ENCODE measurements at places on chromosomes 2 and 18. TPM values are rescaled to one million over a fixed set of nuclear protein-coding genes. Genes with fewer than 3 reads are reported as not detected.
A peak's percentile ranks its signal among the peaks of the same experiment; 100 is the strongest.

DNA sequence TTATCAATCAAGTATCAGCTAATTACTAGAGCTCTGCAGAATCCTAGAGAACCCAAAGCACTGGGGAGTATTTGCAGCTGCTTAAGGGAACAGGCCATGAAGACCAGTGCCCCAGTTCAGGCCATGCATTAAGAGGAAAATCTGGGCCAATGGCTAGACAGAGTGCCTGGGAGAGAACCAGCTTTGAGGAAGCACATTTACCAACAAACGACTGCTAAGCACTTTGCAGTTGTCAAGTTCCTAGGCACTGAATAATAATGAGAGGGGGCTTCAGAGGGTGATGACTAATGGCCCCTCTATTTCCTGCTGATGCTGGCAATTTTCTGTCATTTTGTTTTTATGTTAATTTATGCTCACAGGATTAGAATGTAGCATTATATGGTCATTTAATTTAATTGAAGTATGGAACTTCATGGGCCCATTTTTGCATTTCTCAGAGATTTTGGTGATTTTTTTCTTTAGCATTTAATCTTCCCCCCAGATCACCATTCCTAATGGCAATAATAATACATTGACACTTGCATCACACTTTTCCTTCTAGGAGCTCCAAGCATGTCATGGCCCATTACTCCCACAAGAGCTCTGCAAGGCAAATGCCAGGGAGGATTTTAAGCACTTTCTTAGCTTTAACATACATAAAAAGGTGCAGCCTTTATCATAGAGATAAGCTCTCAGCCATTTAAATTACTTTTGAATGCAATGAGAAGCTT lies 147.7 kb upstream of the SPATS2L start:
- H3K4me3 ChIP-seq = no peak overlapping the region
- no peak overlapping the region for H3K27ac ChIP-seq
- H3K27me3 ChIP-seq = peaks cover 16% of the 10 kb centered on the region
- no peaks in the 10 kb centered on the region for H3K36me3 ChIP-seq
- peaks cover 31% of the 10 kb centered on the region for H3K4me1 ChIP-seq

GRCh38 chr2:189952536-189953109 lies 109.9 kb downstream of the MSTN start:
- no peak for DNase-seq
- H3K4me3 ChIP-seq = no peak overlapping the region
- no peaks in the 10 kb centered on the region for H3K27me3 ChIP-seq
- H3K36me3 ChIP-seq = no peaks in the 10 kb centered on the region

- H3K4me1 ChIP-seq = no peaks in the 10 kb centered on the region
- H3K27me3 ChIP-seq = no peaks in the 10 kb centered on the region
- H3K4me3 ChIP-seq = no peak overlapping the region
- H3K27ac ChIP-seq = no peak overlapping the region
Observed at GRCh38 chr2:194750926-194751325, 906.1 kb upstream of the SLC39A10 start.

- no peaks in the 10 kb centered on the region for H3K36me3 ChIP-seq
- peaks cover 38% of the 10 kb centered on the region for H3K4me1 ChIP-seq
- DNase-seq = no peak
- H3K4me3 ChIP-seq = no peak overlapping the region
Observed at GRCh38 chr18:58554404-58554803, 74.5 kb downstream of the ALPK2 start.

DNA sequence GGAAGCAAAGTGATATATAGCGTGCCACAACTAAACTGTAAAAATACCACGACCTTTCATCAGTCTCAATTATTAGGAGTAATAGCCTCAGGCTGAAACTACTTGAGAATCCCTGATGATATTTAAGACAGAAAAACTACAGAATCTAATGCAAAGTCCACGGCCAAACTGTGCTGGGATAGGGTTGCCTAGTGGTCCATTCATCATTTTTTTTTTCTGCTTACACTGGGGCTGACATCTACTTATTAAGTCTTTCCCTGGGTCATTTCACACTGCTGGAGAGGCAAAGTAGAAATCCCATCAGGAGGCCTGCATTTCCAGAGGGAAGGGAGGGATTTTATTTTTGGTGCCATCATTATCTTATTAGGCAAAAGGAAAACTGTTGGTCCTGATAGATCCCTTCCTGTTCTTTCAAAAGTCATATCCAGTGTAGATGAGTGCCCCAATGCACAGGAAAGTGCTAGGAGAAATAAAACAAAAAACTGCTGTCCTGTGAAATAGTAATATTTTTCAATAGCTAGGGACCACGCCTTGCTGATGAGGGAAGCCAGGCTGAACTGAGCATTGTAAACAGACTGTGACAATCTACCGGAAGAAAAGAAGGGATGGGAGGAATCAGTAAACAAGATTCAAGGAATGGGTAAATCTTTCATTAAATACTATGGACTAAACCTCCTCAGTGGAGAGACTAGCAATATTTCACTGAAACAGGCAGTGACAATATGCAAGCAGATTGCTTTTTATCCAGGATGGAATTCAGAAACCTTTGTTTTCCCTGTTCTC lies 644.3 kb downstream of the IRS1 start:
- H3K4me1 ChIP-seq = peaks cover 69% of the 10 kb centered on the region
- no peak overlapping the region for H3K4me3 ChIP-seq
- DNase-seq = no peak
- no peaks in the 10 kb centered on the region for H3K36me3 ChIP-seq

CFC1 gene
- not detected for polyA plus RNA-seq

RPL31 gene
- 3,582 TPM for polyA plus RNA-seq

DNA sequence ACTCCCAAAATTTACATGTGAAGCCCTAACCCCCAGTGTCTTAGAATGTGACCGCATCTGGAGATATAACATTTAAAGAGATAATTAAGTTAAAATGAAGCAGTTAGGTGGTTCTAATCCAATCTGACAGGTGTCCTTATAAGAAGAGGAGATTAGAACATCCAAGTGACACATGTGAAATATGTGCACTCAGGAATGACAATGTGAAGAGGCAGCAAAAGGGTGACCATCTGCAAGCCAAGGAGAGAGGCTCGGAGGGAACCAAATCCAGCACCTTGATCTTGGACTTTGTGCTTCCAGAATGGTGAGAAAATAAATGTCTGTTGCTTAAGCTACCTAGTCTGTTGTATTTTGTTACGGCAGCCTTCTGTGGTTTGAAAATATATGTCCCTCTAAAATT lies 165.4 kb downstream of the FIGN start:
- no peak for DNase-seq
- no peaks in the 10 kb centered on the region for H3K27me3 ChIP-seq
- H3K4me3 ChIP-seq = no peak overlapping the region
- no peak overlapping the region for H3K27ac ChIP-seq
- H3K36me3 ChIP-seq = no peaks in the 10 kb centered on the region

ZEB2 gene
- polyA plus RNA-seq = 0.10 TPM

CTAGE1 gene
- polyA plus RNA-seq = not detected

GRCh38 chr2:188395903-188396689 lies 104.4 kb downstream of the GULP1 start:
- no peak for DNase-seq
- no peak overlapping the region for H3K4me3 ChIP-seq
- no peaks in the 10 kb centered on the region for H3K27me3 ChIP-seq
- H3K27ac ChIP-seq = no peak overlapping the region
- H3K4me1 ChIP-seq = no peaks in the 10 kb centered on the region

DNA sequence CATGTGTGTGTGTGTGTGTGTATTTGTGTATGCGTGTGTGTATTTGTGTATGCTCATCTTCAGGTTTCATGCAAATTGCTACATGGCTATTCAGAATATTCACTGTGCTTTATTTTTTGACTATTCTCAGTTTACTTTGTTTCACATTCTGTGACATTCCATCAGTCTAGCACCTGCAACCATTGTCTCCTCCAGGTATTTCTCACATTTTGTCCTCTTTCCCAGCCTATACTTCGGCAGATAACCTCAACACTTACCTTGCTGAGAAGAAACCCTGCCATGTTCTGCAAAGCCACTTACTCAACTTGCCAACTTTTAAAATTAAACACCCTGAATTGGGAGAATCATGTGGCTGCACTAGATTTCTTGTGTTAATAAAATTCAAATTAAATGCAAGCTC lies 135.4 kb upstream of the REG3A start:
- no peaks in the 10 kb centered on the region for H3K4me1 ChIP-seq
- no peak for DNase-seq
- H3K27me3 ChIP-seq = no peaks in the 10 kb centered on the region
- H3K36me3 ChIP-seq = no peaks in the 10 kb centered on the region
- H3K27ac ChIP-seq = no peak overlapping the region
- H3K4me3 ChIP-seq = no peak overlapping the region

DNA sequence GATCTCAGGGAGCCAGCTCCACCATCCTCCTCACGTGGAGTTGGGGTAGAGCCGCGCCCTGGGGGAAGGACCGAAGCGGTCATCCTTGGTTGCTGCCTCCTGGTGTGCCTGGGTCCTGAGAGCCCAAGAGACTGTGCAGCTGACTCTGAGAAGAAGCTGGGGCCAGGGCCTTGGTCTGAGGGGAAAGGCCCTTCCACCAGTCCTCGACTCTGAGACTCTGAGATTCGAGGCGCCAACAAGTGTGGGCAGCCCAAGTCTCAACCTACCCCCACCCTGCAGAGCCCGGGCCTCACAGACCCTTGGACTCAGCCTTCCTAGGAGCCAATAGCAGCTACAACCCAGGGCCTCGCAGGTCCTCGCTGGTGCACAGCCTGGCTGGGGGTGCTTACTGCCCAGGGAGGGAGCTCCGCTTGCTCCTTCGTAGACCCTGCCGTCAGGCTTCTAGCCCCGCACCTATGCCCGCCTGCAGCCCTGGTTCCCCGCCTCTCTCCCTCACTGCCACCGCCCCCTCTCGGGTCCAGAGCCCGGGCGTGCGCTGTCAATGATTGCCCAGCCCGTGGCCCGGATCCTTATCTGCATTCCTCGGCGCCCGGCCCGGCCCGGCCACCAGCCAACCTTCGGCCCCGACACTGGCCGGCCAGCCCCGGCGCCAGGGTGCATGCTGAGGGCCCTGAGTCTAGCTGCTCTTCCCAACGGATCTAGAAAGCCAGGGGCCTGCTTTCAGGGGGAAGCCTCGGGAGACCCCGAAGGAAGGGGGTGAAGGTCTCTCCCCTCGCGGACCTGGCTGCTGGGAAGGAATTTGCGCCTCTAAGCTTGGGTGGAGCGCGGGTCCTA lies 2.0 kb downstream of the IHH start:
- H3K4me3 ChIP-seq = peak overlapping the region; percentile 30
- DNase-seq = peak; percentile 85

DNA sequence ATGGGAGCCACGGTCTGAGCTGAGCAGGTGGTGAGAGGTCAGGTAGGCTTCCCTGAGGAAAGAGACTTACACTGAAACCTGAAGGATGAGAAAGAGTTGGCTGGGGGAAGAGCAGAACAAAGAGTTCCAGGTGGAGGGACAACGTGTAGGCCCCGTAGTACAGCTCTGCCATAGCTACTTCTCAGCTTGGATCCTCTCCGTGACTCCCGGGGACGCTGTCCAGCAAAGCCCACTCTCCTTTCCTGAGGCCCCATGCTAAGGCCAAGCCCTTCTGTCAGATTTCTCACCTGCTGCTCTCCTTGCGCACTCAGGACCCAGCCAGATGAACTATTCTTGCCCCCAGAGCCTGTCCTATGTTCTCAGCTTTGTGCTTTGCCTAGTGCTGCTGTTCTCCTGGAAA lies 173.8 kb downstream of the GALNT1 start:
- no peak overlapping the region for H3K4me3 ChIP-seq
- no peaks in the 10 kb centered on the region for H3K36me3 ChIP-seq
- peaks cover 12% of the 10 kb centered on the region for H3K4me1 ChIP-seq
- peaks cover 27% of the 10 kb centered on the region for H3K27me3 ChIP-seq
- no peak for DNase-seq

- no peak for DNase-seq
- H3K4me1 ChIP-seq = no peaks in the 10 kb centered on the region
- H3K4me3 ChIP-seq = no peak overlapping the region
Observed at GRCh38 chr18:46759890-46760289, 3.0 kb upstream of the ST8SIA5 start.

GPBAR1 gene
- polyA plus RNA-seq = 0.09 TPM

DNA sequence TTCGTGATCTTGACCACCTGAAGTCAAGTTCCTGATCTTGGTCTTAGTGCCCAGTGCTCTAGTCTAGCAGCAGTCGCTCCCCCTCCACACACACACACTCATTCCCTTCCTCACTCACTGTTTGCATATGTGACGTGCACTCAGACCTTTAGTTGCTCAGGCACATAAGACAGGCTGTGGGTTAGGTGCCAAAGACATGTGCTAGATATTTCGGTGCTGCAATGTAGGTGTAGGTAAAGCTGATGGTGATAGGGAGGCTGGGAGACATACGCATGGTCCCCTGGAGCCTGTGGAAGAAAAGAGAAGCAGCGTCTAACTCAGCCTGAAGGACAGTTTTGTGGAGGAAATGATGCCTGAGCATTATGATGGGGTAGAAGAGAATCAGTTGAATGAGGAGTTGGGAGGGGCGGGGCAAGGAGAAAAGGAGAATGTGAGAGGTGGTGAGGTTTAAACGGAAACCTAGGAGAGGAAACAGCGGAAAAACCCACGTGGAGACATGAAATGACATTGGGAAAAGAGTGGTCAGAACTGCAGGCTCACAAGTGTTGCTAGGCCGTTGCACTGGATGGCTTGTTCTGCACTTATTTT lies 3.8 kb downstream of the TTC39C start:
- H3K36me3 ChIP-seq = no peaks in the 10 kb centered on the region
- H3K4me3 ChIP-seq = no peak overlapping the region
- peaks cover 6% of the 10 kb centered on the region for H3K27me3 ChIP-seq

DUSP11 gene
- polyA plus RNA-seq = 30.5 TPM

- DNase-seq = peak; percentile 65
- no peaks in the 10 kb centered on the region for H3K27me3 ChIP-seq
- H3K27ac ChIP-seq = no peak overlapping the region
- H3K4me3 ChIP-seq = no peak overlapping the region
- peaks cover 12% of the 10 kb centered on the region for H3K36me3 ChIP-seq
- H3K4me1 ChIP-seq = peaks cover 17% of the 10 kb centered on the region
Observed at GRCh38 chr2:179954026-179954425, 53.1 kb downstream of the CWC22 start.

LMAN2L gene
- polyA plus RNA-seq = 35.5 TPM

- H3K27me3 ChIP-seq = peaks cover 20% of the 10 kb centered on the region
- H3K36me3 ChIP-seq = no peaks in the 10 kb centered on the region
- DNase-seq = no peak
- peak overlapping the region; percentile 63 for H3K4me3 ChIP-seq
Observed at GRCh38 chr18:5891184-5891853, 4.0 kb downstream of the TMEM200C start.

CCDC178 gene
- polyA plus RNA-seq = not detected

TYMS gene
- 84.9 TPM for polyA plus RNA-seq

DNA sequence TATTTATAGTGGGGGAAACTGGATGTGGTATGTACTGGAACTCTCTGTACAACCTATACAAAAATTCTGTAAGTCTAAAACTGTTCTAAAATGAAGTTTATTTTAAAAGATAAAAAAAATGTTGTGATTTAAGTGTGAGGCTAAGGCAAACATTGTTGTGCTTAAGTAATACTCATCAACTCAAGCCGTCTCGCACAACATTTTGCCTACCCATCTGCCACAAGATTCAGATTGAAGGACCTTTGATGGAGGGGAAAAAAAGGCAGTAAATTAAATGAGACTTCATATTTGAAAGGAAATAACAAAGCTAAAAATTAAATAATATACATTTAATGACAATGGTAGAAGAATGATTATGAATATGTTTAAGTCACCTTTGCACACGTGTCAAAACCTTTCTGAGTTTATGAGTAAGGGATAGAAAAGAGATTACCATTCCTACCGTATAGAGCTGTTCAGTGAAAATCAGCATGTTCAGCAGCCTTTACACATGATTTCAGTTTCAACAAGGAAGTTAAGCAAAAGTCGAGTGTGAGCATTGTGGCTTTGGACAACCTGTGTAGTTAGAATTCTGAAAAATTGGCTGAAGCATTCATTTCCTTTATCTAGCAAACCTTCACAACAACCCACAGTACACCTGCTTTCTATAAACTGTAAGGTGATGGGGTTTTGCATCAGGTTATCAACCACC lies 499.3 kb downstream of the IRS1 start:
- H3K27ac ChIP-seq = no peak overlapping the region
- no peak for DNase-seq
- no peak overlapping the region for H3K4me3 ChIP-seq
- no peaks in the 10 kb centered on the region for H3K36me3 ChIP-seq
- no peaks in the 10 kb centered on the region for H3K4me1 ChIP-seq
- H3K27me3 ChIP-seq = no peaks in the 10 kb centered on the region
